ENCODE measurements at places on chromosomes 6 and 20.
A peak's percentile ranks its signal among the peaks of the same experiment; 100 is the strongest.

DNA sequence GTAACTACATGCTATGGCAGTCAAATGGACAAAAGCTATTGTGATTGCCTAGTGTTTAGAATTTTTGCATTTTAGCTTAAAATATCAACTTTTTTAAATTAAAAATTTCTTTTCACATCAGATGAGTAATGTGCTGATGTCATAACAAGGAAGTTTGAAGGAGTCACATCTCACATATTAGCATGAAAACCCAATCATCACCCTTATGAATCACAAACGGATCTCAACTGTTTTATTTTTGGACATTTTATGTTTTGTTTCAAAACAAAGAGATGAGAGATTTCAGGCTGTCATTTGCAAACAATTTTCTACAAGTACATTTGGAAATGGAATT lies 53.6 kb upstream of the TRERF1 start:
- H3K4me3 ChIP-seq = no peak overlapping the region
- H3K36me3 ChIP-seq = no peaks in the 10 kb centered on the region
- DNase-seq = no peak
- no peaks in the 10 kb centered on the region for H3K4me1 ChIP-seq
- no peak overlapping the region for H3K27ac ChIP-seq
- H3K27me3 ChIP-seq = no peaks in the 10 kb centered on the region

DNA sequence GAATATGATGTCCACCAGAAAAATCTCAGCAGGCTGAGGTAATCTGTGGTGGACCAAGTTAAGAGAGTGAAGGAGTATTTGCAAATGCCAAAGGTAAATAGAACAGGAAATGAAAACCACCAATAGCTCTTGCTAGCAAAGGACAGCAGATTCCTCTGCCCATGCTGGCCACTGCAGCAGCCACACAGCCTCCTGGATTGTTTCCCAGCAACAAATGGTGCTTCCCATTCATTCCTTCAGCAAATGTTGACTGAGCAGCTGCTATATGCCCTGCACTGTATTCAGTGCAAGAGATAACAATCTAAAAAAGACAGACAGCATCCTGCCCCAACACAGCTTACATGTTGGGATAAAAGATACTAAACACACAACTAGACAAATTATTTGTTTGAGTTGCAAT lies 11.0 kb downstream of the ROS1 start:
- no peaks in the 10 kb centered on the region for H3K4me1 ChIP-seq
- no peak for DNase-seq
- H3K4me3 ChIP-seq = no peak overlapping the region

DNA sequence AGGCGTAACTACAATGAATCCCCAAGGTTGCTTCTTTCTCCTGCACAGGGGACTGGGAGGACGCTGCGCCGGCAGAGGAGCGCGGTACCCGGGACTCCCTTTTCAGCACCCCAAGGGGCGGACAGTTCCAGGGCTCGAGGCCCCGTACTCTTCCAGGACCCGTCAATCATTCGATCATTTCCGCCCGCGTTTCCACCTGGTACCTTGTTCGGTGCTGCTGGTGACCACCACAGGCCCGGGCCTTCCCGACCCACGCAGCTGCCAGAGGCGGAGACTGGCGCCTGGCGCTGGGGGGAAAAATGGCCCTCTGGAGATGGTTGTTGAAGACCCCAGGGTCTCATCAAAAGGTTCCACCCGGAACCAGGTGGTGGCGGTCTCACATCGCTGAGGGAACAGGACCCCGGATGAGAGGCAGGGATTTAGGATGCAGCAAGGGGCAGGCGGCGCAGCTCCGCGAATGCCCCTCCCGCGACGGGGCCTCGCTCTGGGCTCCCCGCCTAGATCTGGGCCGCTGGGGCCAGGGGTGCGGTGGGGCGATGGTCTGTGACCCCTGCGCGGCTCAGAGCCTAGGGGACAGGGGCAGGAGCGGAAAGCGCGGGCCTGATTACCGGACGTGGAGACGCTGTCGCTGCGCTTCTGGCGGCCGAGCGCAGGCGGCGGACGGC lies 744 bp downstream of the VSX1 start:
- DNase-seq = no peak
- H3K4me1 ChIP-seq = peaks cover 43% of the 10 kb centered on the region
- no peak overlapping the region for H3K27ac ChIP-seq

DNA sequence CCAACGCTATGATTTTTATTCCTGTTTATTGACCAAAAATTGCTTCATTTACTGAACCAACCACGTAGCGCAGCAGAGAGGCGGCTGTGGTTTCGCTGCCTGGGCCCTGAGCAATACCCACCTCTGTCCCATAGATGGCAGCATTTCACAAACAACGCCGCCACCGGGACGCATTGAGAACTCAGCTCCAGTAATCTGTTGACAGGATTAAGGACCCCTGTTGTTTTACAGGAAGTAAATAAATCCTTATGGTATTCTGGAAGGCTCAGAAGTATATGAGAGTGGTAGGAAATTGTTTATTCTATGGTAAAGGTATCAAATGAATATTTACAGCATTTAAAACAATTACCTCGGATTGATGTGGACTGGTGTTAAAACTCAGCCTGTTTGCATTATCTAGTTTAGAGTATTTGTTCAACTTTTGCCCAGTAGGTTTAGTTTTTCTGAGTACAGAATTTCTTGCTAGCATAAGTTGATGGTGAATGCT lies 547.9 kb upstream of the SLC35B3 start:
- H3K4me1 ChIP-seq = peaks cover 10% of the 10 kb centered on the region
- H3K4me3 ChIP-seq = no peak overlapping the region
- no peaks in the 10 kb centered on the region for H3K27me3 ChIP-seq
- DNase-seq = peak; percentile 78
- no peaks in the 10 kb centered on the region for H3K36me3 ChIP-seq
- H3K27ac ChIP-seq = no peak overlapping the region

GRCh38 chr20:36824142-36824940 lies 50.8 kb upstream of the DSN1 start:
- no peak for DNase-seq
- no peak overlapping the region for H3K27ac ChIP-seq
- H3K36me3 ChIP-seq = peaks cover 27% of the 10 kb centered on the region
- H3K27me3 ChIP-seq = no peaks in the 10 kb centered on the region
- peaks cover 33% of the 10 kb centered on the region for H3K4me1 ChIP-seq

DNA sequence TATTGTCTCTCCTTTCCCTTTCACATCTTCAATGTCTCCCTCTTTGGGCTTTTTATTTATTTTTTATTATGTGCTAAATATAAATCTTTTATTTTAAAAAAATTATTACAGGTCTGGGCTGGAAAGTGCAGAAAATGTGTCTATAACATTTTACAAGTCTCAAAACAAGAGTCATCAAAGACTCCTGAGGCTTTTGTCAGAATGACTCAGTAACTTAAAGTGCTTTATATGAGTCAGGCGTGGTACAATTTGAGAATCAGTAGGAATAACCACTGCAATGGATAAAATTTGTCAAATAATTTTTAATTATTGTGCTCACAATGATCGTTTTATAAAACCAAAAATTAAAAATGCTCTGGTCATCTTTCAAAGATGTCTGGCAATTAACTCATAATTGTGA lies 193.9 kb downstream of the MMUT start:
- H3K36me3 ChIP-seq = no peaks in the 10 kb centered on the region
- H3K4me3 ChIP-seq = no peak overlapping the region
- H3K27ac ChIP-seq = no peak overlapping the region
- no peaks in the 10 kb centered on the region for H3K27me3 ChIP-seq
